ENCODE measurements at places on chromosomes 1 and 21.

DNA sequence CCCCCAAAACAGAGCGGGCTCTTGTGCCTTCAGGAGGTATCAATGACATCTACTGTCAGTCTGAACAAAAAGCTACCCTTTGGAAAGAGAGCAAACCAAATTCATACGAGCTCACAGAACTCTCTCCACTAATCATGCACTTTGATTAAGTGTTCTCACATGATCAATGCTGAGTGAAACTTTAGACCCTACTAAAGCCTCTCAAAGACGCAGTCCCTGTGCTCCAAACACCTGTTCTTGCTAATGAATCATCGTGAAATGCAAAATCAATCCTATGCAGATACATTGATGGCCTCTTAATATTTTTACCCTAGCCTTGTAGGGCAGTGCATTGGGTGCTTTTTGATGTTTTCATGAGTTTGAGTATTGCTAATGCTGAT, 113.4 kb downstream of the ZBTB18 start:
- no peak for DNase-seq

DNA sequence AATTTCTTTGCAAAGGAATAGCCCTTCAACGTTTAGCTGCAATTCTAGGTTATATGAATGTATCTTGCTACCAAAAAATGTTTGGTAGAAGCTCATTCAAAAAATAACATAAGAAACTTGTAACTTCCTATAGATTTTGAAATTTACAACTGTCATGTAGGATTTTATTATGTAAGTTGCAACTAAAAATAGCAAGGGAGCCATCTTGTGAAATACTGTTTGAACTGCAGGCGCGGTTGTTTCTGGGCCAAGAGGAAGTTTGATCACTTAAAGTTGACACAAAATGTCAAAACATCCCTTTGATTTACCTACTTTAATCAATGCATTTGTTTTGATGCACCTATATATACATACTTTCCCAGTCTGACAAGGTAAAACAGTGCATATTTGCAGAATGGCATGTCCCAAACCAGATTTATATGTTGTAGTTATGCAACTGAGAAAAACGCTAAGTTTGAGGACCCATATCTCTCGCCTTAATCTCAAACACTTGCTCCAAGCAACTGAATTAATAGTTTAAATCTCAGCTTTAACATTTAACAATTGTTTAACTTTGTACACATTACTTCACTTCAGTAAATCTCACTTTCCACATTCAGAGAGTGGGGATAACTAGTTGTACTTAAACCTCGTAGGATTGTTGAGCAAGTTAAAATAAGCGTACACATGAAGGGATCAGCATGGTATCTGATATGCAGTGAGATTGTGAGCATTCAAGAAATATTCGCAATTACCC, 63.9 kb downstream of the KCNK2 start:
- DNase-seq: peak; percentile 53

DNA sequence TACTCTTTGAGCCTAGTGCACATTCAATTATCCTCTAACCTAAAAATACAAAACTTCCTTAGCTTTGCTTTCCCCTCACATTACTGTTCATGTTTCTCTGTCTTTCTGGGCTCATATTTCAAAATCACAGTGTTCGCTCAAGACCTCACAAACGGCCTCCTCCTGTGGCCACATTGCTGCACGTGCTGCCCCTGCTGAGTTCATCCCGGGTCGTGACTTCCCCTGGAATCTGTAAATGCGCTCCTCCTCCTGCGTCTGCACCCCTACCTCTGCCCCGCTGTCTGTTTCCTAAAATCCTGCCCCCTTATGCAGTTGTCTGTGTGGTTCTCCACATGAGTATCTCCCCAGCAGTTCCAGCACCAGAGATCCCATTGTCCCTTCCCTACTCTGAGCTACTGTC, 45.5 kb upstream of the RAVER2 start:
- DNase-seq: no peak

DNA sequence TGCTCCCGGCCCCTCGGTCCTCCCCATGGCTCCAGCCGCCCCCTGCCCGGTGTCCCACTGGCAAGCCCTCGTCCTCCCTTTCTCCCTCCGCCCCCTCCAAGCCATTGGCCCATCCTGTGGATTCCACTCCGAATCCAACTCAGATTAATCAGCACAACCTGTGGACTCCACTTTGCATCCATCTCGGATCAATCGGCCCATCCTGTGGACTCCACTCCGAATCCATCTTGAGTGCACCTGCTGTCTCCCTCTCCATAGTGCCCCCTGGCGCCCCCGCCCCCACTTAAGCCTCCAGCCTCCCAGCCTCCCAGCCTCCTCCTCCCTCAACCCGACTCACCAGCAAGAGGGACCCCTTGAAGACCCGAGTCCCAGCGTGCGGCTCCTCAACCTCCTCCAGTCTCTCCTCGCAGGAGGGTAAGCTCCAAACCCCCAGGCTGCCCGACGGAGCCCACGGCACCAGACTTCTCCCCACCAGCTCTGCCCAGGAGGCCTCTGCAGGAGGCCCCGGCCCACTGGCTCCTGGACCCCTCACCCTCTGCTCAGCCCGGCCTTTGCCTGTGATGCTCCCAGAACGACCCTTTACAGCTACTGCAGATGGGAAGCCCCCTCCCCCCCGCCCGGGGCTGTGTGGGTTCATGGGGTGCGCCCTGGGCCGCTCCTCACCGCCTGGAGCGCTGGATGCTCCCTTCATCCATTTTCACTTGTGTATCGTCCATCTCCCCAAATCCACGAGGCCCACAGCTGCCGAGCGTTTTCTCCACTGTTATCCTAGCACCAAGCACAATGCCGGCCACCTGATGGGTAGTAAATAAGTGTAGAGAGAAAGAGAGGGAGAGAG, 40.6 kb upstream of the TSPEAR start:
- DNase-seq: no peak

DNA sequence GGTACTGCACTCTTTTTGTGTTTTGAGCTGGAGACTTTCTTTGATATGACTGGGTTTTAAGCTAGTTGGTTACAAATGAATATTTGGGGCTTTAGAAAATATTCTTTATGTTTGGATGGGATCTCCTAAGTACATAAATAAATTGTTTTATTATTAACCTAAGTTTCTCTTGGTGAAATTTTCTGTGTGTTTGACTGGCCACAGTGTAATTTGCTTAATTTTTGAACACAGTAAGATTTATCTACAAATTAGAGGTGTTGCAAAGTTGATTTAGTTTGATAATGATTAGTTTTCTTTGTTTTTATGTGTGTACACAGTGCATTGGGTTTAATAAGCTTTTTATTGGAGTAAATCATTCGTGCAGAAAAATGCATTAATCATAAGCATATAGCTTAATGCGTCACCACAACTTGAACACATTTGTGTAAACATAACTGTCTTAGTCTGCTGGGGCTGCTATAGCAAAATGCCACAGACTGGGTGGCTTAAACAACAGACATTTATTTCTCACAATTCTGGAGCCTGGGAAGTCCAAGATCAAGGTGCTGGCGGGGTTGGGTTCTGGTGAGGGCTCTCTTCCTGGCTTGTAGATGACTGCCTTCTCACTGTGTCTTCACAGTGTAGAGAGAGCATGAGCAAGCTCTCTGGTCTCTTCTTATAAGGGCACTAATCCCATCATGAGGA, 17.4 kb upstream of the SLC6A9 start:
- no peak for DNase-seq

- no peak for DNase-seq
Measured at GRCh38 chr1:90308421-90308820, 313.5 kb downstream of the ZNF326 start.

DNA sequence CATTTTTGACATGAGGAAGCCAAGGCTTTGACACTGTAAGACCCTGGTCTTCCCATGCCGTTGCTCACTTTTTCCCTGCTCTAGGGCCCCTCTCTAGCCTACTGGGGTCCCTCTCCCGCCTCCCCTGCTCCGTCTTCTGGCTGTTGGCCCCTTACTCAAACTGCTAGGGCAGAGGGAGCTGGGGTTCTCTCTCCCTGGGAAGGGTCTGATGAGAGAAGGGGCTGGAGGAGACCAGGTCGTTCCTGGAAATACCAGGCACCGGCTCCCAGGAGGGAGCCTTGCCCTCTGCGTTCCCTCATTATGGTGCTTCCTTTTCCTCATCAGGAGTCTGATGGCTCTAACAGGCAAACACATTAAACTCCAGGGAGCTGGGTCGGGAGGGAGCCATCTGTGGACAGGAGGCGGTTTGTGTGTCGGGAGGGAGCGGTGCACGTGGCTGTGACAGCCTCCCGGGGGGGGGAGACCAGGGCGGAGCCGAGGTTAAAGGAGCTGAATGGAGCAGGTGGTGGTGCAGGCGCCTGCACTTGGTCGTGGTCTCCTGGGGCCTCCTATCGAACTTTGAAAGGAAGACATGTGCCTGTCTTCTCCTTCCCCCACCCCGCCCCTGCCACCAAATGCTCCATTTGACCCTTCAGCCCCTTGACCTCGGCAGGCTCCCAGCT, 35.4 kb upstream of the LHX4 start:
- no peak for DNase-seq

DNA sequence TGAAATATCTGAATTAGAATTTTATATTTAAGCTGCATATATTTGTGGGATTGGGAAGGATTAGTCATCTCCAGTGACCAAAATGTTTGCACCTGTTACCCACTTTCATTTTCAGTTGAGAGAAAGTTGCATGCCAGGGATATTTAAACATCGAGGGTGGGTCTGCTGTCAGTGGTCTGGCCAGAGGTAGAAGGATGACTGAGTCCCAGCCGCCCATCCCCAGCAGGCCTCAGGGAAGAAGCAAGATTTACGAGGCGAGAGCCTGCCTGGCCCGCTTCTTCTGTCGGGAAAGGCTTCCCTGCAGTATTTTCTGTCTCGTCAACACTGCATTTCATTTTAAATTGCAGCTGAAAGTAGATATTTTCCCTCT, 1.4 kb upstream of the MAN1C1 start:
- DNase-seq: no peak

Measured in suppressor macrophage treated with lipopolysaccharide for 4 hours (primary cell).